ENCODE measurements at places on chromosomes 12 and 14.

DNA sequence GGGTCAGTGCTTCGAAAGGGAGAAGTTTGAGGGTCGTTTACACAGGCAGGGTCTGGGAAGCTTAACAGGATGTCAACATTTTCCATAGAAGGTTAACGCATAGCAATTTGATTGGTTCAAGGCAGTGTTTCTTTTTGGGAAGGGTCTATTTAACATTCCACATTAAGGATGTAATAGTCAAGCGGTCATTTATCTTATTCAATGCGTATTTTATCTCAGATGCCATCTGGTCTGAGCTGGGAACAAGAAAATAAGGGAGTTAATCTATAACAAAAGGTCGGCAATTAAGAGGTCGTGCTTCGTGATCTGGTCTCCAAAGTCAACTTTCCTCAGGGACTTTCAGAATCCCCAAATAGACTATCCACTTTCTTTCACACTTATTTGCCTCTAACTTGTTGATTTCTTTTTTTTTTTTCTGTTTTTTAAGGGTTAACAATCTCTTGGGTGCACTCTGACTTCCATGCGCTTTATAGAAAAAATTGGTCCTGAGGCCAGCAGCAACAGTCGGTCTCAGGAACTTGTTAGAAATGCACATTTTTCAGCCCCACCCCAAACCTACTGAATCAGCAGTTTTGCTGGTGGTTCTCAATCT, 550 bp upstream of the RESF1 start:
- DNase-seq = no peak

DNA sequence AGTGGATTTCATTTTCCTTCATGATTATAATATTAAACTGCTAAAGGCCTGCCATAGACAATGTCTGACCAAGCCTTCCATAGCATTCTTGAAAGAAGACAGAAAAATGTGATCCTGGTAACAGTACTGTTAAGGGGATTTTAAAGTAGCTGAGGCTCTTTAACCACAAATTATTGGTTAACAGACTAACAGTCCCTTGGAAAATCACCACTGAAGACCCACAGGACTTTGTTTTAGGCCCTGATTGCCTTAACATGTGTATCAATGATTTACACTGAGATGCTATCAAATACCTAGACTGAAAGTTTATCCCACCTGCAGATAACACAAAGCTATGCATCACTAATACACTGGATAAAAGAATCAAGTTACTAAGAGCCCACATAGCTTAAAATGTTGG, 6.0 kb downstream of the KRT79 start:
- no peak for DNase-seq

DNA sequence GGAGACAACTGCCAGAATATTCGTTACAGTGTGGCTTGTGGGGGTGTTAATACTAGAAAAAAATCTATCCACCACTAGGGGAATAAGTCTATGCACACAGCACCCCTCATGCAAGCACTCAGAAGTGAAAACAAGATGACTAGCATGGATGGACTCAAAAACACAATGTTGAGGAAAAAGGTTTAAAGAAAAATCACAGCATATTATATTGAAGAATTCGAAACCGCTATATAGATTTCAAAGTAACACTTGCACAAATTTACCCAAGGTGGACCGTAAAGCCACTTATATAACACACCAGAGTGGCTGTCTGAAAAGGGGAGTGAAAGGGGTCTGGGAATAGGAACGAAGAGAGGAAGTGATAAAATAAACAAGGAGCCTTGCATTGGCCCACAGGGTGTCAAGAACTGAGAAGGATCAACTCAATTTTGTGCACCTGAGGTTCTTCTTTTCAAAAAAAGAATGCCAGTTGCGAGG, 544 bp downstream of the ABCD4 start:
- DNase-seq = no peak

DNA sequence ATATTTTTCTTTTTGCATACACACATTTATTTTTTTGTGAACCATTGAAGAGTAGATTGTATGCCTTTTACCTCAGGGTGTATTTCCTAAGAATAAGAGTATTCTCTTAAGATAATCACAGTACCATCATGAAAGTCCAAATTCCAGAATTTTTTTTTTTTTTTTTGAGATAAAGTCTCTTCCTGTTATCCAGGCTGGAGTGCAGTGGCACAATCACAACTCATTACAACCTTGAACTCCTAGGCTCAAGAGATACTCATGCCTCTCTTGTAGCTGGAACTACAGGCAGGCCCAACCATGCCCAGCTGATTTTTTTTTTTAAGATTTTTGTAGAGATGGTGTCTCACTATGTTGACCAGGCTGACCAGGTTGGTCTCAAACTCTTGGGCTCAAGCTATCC, 10.9 kb downstream of the FRS2 start:
- no peak for DNase-seq

DNA sequence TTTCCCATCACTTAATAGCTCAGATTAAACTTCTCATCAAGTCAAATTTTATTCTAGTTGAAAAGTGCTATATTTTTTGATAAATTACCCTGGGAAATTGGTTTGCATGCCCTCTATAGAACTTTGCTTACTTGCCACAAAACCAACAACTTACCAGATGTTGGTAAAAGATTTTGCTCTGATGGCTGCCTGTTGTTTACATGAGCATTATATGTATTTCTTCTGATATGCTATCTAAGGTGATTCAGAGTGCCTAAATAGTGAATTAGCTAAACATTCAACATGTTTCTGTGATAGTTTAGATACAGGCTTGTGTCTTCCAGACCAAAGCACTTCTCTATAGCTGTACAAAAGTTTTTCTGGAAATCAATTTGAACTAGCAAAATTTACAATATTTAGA, 51.0 kb downstream of the PPM1A start:
- DNase-seq = no peak

GRCh38 chr12:5201554-5202218, 158.0 kb downstream of the KCNA5 start:
- no peak for DNase-seq

GRCh38 chr12:81815611-81816010, 56.5 kb upstream of the PPFIA2 start:
- DNase-seq = no peak

- DNase-seq = no peak
Observed at GRCh38 chr12:10779103-10779502, 23.3 kb downstream of the TAS2R7 start.

- DNase-seq = no peak
Observed at GRCh38 chr14:81166121-81166520, 54.6 kb downstream of the GTF2A1 start.

DNA sequence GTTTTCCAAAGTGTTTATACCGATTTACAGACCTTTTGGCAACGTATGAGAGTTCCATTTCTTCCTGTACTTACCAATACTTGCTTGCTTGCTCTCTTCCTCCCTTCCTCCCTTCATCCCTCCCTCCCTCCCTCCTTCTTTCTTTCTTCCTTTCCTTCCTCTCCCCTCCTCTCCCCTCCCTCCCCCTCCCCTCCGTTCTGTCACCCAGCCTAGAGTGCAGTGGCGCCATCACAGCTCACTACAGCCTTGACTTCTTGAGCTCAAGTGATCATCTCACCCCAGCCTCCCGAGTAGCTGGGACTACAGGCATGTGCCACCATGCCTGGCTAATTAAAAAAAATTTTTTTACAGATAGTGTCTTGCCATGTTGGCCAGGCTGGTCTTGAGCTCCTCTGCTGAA, 40.4 kb downstream of the DIP2B start:
- DNase-seq = no peak

- DNase-seq = no peak
Observed at GRCh38 chr14:59028476-59029202, 159.8 kb upstream of the DAAM1 start.

DNA sequence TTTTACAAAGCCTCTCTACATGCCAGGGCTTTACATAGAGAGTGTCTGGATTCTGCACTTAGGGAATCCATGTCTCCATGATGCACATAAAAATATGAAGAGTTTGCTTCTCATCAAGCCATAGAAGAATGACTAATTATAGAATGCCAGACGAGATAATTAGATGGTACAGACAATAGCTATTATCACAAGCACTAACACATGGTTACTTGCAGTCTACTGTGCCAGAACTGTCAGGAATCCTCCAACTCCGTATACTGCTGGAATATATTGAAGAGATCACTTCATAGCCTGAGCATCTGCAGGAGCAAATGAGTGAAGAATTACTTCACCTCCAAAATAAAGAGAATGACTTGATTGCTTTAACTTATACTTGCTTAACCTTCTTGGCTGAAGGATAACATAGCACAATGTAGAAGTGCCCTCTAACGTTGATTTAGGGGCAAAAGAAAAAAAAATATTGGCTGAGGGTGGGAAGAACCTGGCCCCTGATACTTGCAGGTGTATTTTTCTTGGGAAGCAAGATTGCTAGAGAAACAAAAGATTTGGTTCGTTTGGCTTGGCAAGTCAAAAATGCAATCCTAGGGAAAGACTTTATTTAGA, 272.8 kb upstream of the FAR2 start:
- DNase-seq = no peak

DNA sequence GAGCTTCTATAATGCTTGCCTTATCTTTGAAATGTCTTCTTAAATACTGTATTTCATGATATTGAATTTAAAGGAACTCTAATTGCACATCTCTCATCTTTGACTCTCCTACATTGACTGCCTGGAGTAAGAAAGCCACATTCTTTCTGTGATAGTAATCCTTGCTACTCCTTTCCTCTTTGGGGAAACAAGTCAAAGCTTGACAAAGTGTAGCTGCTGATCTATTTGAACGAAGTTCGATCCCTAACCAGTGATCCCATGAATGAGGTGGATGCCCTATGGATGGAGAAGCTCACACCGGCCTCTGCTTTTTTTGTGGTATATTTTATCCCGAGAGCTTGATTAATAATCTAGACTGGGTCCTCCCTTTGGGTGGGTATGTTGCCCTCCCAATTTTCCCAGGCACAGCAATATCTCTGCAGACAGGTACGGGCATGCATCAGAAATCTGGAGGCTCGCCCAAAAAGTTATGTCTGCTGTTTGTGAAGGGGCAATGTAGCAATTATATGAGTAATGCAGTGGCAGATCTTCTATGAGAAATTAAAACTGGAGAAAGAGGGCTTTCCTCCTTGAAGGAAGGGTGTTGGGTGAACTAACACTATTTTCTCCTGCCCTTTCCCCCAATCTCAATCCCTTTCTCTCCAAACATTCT, 163.0 kb upstream of the FRMD6 start:
- DNase-seq = no peak

DNA sequence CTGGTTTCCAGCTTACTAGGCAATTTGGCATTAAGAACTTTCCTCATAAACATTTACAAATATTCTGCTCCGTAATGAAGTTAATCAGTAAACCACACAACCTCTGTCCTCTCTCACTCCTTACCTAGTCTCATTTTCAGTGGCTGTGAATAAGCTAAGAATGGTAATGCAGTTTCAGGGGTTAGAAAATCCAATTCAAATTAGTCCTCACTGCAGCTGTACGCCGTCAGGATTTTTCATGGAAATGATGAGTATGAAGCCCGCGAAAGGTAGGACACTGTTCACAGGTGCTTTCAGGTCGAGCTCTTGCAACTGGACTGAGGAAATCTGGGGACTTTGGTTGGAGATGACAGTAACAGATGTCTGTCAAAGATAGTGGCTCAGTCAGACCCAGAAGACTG, 29.6 kb downstream of the NR1H4 start:
- no peak for DNase-seq

DNA sequence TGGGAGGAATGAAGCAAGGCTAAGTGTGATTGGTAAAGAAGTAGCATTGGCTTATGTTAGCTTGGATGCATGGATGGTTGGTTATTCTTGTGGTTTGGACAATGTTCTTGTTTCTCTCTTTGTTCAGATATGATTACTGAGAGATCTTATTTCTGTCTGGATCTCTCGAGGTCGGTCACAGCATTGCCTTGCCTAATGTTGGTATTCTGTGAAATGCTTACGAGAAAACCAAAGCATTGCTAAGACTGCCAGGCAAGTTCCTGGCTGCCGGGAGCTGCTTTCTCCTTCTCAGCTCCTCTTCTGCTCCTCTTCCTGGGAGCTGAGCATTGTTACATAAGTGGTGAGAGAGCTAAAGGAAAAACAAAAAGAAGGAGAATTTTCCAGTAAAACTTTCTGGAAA, 7.4 kb upstream of the RND1 start:
- DNase-seq = no peak

DNA sequence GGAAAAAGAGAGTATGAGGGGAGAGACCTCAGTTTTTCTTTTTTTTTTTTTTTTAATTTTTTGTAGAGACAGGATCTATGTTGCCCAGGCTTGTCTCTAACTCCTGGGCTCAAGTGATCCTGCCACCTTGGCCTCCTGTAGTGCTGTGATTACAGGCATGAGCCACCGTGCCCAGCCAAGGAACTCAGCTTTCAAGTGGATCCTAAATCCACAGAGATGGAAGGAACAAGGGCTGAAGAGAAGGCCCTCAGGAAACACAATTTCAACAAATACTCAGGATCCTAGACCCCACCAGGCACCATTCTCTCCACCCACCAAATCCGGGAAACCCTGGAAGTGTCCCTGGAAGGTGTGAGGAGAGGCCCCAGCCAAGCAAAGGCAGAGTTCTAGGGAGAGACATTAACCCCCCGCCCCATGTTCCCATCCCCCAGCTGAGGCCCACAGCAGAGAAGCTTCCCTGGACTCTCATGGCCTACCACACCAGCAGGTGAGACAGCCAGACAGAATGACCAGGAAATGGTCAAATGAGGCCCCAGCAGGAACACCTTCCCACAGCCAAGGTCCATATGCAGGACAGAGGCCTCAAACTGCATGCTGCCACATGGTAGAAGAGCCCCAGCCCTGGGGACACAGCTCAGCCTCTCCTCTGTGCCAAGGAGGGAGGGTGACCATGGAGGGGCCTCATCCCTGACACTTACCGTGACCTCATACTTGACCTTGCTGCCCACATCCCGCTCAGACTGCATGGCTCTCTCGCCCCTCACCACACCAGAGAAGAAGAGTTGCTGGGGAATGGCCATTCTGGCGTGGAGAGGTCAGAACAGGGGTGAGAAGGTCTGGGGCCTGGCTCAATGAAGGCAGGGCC, 14.1 kb downstream of the ITGA7 start:
- DNase-seq = no peak

- DNase-seq = no peak
Observed at GRCh38 chr12:91920276-91920675, 225.4 kb downstream of the BTG1 start.

DNA sequence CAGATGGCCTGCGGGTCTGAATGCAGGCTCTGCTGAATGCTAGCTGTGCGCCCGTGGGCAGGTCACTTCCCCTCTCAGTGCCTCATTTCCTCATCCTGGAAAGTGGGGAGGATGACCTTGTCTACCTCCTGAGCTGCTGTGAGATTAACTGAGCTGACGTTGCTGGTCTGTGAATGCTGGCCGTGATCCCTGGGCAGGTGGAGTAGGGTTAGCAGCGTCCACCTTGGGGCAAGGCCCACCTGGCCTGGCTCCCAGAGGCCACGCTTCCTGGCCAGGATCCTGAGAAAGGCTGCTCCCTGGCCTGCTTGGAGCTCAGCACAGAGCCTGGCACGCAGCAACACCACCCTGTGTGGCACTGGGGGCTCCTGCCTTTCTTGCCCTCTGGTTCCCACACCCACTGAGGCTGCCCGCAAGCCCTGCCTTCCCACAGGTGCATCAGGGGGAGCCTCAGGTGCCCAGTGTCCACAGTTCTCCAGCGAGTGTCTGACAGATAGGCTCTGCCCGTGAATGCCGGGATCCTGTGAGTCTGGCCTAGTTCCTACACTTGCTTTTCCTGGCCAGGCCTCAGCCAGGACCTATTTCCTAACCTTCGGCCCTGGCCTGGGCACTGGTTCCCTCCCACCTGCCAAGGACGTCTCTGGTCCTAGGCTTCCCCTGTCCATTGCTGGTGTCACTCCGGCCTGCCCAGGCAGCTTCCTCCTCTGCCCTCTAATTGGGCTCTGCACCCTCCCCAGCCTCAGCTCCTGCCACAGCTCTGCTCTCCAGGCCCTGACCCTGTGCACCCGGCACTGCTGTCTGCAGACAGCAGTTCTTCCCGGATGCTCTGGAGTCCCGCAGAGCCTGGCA, 37.2 kb upstream of the TDRD9 start:
- no peak for DNase-seq

- no peak for DNase-seq
Observed at GRCh38 chr14:68503186-68503825, 289.6 kb downstream of the ZFP36L1 start.

All from stimulated activated CD8-positive, alpha-beta memory T cell treated with anti-CD3 and anti-CD28 coated beads, Interleukin-7, amount 100 ng/mL, for 4 hours (primary cell).